ENCODE measurements at places on chromosomes 3 and 15.

- DNase-seq = no peak
Measured at GRCh38 chr3:135314237-135314636, 519.2 kb downstream of the EPHB1 start.

- DNase-seq = no peak
Measured at GRCh38 chr3:20022954-20023622, 11.0 kb upstream of the PP2D1 start.

GRCh38 chr3:43291546-43291945 is 5.2 kb downstream of the SNRK start:
- DNase-seq = no peak

- DNase-seq = no peak
Measured at GRCh38 chr3:120438665-120439370, 12.0 kb downstream of the FSTL1 start.

GRCh38 chr3:185363662-185364203 is 797 bp downstream of the MAP3K13 start:
- DNase-seq = no peak

DNA sequence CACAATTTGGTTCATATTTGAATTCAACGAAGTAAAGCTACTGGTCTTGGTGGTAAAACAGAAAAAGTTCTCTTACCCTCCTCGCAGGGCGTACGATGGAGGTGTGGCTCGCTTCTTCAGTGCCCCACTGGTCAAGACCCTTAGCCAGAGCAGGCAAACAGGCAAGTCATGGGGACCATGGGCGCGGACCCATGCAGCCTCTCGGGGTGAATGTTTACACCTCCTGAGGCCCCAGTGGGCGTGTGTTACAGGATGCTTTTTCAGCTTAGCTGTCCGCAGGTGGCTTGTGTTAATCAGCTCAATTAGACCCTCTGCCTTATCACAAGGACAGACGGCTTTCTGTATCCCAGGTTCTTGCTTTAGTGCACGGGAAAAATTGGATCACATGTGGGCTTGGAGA is 991.8 kb downstream of the GBE1 start:
- DNase-seq = no peak

DNA sequence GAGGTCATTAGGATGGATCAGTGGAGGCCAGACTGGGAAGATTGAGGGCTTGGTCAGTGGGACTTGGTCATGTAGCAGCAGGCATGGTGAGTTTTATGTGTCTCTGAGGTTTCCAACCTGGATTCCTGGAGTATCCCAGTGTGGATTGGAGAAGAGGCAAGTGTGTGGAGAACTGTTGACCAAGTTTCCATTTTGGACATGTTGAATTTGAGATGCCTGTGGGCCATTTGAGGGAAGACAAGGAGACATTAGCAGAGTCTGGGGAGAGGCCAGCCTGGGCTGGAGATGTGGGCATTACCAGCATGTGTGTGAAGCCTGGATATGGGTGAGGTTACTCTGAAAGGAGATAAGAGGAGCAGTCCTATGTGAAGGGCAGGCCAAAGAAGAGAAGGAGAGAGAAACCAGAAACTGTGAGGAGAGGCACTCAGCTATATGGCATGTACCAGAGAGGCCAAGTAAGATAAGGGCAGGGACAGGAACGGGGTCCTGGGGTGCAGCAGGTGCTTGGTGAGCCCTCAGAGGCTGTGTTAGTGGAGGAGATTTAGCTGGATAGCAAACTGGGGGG is 4.3 kb downstream of the SLC25A38 start:
- DNase-seq = no peak

GRCh38 chr3:78757731-78758130 is 1010.1 kb downstream of the ROBO1 start:
- DNase-seq = no peak

GRCh38 chr3:167666563-167666962 is 12.8 kb upstream of the WDR49 start:
- DNase-seq = no peak

DNA sequence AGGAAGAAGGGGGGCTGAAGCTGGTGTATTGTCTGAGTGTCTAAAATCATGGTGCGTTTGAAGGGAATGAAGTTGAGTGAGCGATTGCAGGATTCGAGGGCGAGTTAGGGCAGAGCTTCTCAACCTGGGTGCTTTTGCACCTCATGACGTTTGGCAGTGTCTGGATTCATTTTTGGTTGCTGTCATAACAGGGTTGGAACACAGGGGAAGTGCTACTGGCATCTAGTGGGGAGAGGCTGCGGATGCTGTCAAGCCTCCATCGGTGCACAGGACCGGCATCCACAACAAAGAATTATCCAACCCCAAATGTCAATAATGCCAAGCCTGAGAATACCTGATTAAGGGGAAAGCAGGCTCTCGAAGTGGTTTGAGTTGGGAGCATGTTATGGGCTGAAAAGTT is 120.0 kb downstream of the SLCO3A1 start:
- no peak for DNase-seq

GRCh38 chr15:43930556-43930955 is 103.8 kb downstream of the WDR76 start:
- DNase-seq = no peak

DNA sequence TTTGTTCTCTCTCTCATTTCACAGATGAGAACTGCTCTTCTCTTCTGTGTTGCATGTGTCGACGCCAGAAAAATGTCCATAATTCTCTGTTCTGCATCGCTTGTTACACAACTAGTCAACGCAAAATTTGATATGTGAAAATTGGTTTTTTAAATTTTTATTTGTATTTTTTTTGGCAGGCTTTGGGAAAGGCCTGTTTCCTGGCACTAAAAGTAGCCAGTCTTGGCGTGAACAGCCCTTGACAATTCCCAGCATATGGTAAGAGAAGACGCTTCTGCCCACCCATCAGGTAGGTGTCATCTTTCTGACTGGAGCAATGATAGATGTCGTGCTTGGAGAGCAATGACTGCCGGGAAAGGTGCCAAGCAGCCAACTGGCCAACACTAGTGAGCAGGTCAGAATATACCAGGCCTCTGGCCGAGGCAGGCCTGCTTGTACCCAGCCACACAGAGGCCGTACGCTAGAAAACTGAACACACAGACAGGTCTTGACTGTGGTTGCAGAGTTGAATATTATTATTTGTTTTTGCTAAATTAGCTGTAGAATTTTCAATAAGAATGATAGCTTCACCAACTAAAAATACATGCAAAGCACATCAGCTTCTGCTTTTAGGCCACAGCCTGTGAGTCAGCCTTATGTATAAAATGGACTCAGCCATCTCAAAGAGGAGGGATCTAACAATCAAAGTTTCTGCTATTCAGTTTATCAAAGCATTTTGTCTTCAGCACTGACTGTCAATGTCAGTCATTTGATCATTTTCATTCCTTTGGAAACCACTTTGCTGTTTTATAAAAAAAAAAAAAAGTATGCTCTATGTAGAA is 837.5 kb downstream of the MCTP2 start:
- no peak for DNase-seq

DNA sequence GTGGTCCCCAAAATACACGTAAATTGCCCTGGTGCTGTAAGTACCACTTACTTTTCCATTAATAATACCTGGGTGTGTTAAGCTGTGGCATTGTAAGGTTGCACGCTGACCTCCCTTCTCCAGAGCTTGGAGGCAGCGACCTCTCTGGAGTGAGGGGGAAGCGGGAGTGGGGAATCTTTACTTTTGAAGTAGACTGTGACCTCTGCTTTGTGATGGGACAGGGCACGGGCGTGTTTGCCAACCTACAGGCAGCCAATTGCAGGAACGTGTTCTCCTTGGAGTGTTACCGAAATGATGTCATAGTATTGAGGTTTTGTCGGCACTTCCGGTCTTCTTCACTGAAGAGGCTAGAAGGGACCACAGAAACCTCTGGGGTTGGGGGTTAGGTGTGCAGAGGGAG is 227.3 kb upstream of the C2CD4B start:
- no peak for DNase-seq

Measured in left lobe of liver (tissue), 2 donors.